Thoracic aorta (tissue), 2 donors: ENCODE measurements at places on chromosomes 1 and 21. TPM values are rescaled to one million over a fixed set of nuclear protein-coding genes. Genes with fewer than 3 reads are reported as not detected.
A peak's percentile ranks its signal among the peaks of the same experiment; 100 is the strongest.

GRCh38 chr1:7752512-7753417 is 18.3 kb upstream of the VAMP3 start:
- H3K4me3 ChIP-seq, result peak overlapping the region; percentile 59
- H3K27me3 ChIP-seq, result no peaks in the 10 kb centered on the region
- H3K4me1 ChIP-seq, result no peaks in the 10 kb centered on the region
- DNase-seq, result peak; percentile 15

Gene KIF26B
- 0.41 TPM for total RNA-seq

Gene LCE2A
- total RNA-seq, result not detected

DNA sequence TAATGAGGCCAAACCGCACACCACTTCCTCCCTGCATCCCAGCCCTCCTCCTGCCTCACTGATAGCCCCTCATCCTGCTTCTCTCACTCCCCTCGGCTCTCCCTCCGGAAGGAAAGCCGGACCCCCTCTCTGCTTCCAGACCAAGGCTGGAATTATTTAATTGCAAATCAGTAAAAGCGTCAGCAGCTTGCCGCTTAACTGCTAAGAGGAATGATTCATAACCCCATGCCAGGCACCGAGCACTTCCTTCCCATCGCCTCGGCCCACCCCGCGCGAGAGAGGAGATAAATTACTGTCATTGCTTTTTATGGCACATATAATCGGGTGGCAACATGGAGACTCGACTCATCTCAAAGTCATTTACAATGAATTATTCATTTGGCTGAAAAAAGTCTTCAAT is 77.3 kb downstream of the UBIAD1 start:
- no peak for DNase-seq
- no peak overlapping the region for H3K27ac ChIP-seq
- H3K27me3 ChIP-seq, result no peaks in the 10 kb centered on the region
- no peak overlapping the region for H3K4me3 ChIP-seq
- no peaks in the 10 kb centered on the region for H3K4me1 ChIP-seq
- no peaks in the 10 kb centered on the region for H3K36me3 ChIP-seq
